CD4-positive, alpha-beta T cell treated with Interleukin-1 beta for 1 hour (primary cell): ENCODE measurements at places on chromosomes 1 and 21.
A peak's percentile ranks its signal among the peaks of the same experiment; 100 is the strongest.

- no peak for DNase-seq
Measured at GRCh38 chr1:24762133-24762676, 17.0 kb downstream of the CLIC4 start.

DNA sequence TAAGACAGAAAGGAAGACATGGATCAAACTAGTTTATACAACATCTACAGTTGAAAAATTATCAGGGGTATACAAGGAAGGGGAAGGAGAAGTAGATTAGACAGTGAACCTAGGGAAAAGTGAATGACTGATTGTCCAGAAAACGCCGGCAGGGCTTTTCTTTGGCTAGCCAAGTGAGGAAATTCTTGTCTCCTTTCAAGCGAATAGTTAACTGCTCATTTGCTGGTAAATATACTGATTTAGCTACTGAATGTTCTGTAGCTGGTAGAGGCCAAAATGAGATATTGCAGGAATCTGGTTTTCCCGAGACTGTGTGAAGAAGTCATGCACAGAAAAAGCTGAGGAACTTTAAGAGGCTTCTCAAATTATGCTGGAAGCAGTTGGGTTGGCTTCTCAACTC lies 128.5 kb upstream of the ZNHIT6 start:
- DNase-seq = no peak

DNA sequence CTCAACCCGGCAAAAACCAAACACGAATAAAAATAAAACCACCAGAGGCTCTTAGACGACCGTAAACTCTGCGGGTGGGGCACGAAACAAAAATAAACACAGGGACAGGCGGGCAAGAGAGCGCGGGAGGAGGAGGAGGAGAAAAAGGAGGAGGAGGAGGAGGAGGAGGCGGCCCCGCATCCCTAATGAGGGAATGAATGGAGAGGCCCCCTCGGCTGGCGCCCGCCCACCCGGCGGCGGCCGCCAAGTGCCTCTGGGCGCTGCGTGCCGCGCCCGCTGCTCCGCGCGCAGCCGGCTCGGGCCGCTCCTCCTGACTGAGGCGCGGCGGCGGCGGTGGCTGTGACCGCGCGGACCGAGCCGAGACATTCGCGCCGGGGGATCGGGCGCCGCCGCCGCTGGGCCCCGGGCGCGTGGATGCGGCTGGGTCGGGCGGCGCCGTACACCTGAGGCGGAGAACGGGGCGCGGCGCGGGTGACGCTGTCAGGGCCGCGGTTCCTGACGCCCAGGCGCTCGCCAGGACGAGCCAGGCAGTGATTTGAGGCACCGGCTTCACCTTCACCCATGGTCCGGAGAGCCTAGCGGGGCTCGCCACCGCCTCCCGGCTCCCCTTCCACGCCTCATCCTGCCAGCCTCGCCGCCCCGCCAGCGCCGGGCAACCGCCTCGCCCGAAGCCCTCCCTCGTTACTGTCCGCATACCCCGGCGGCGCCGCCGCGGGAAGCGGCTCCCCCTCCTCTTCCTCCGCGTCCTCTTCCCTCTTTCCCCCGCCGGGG lies at the start of gene MARK1:
MARK1 (plus strand) TSS at position 229 of the 771 bp plus-strand sequence. CDS start 687 bp downstream, outside the sequence.
- no peak for DNase-seq

GRCh38 chr21:23690316-23690715 lies 1917.0 kb downstream of the MRPL39 start:
- DNase-seq = no peak

- DNase-seq = no peak
Measured at GRCh38 chr1:31503570-31503969, 72.7 kb upstream of the TINAGL1 start.

DNA sequence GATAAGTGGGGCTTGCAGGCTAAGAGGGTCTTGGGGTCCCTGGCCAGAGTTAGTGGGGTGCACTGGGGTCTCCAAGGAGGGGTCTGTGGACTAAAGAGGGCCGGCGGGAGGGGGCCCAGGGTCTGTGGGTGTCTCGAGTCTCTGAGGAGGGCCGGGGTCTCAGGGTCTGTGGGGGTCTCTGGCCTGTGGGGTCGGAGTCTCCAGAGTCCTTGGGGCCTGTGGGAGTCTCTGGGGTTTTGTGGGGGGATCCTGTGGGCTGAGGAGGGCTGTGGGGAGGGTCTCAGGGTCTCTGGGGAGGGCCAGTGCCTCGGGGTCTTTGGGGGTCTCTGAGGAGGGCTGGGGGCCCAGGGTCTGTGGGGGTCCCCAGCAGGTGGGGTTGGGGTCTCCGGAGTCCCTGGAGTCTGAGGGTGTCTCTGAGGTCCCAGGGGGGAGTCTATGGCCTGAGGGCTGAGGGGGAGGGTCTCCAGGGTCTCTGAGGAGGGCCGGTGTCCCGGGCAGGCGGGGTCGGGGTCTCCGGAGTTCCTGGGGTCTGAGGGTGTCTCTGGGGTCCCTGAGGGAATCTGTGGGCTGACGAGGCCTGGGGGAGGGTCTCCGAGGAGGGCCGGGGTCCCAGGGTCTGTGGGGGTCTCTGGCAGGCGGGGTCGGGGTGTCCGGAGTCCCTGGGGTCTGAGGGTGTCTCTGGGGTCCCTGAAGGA lies 628 bp upstream of the PLEKHM2 start:
- no peak for DNase-seq

GRCh38 chr1:85689775-85690404 lies 18.3 kb downstream of the ZNHIT6 start:
- DNase-seq = no peak

- no peak for DNase-seq
Measured at GRCh38 chr1:175731581-175731980, 11.8 kb downstream of the TNR start.

- DNase-seq = peak; percentile 59
Measured at GRCh38 chr1:11478571-11479374, at the start of gene DISP3. Gene DISP3 (plus strand): TSS chr1:11479155. CDS start chr1:11500993, 21,838 bp downstream.

DNA sequence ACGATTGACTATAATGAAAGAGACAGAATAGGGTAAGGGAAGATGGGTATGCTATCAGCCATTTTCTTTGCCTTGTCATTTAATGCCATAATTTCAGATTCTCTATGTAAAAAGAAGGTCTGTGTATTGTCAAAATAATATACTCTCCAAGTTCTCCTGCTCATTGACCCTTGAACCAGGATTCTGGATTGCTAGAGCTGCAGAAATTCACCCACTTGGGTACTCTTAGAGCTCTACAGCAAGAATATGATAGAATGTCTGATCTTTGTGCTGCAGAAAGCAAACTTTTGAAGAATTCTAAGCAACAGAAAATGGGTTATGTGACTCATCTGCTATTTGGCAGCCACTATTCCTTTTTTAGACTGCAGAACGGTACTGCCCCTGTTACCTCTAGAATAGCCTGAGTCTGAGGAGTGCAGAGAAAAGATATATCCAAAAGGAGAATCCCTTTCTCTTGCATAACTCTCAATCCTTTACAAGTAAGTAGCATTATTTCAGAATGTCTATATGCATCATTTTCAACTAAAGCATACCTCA lies 78.2 kb upstream of the TENT5C start:
- no peak for DNase-seq

DNA sequence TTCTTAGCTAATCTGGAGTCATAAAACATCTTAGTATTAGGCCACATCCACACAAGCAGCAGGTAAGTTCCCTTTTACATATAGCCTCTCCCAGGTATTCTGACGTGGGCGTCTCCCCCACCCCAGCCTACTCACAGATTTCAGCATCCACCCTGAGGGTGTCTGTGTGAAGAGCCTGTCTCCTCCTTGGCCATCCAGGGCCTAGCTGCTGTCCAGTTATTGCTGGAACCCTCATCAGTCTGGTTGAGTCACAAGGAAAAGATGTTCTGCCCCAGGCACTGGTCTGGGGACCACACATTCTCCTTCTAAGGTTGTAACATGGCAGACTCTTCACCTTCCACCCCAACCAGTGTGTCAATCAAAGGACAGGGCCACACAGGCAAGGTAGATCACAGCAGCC lies 57.6 kb downstream of the ETS2 start:
- DNase-seq = no peak

- no peak for DNase-seq
Measured at GRCh38 chr1:229991104-229991513, 75.9 kb upstream of the GALNT2 start.

GRCh38 chr1:68167211-68167610 lies 65.1 kb downstream of the WLS start:
- no peak for DNase-seq

DNA sequence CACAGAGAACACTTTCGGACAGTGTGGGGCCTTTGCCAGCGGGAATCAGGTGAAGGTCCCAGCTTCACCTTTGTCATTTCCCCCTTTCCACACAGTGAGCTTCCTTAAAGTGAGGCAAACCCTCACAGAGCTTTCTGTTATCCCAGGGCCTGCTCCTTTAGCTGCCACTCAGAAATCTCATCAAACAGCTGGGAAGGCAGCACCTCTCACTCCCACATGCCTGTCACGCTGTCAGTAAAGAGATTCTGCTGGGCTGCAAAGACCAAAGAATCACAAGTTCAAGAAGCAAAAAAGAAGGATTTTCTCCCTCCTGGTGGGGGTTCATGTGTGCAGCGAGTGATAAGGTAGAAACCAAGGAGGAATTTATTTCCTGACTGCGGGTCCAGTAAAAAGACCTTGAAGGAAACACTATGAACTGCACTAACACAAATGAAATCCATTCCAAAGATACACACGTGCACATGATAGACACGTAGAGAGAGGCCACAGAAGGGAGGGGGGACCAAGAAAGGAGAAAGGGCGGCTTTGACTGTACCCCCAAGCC lies 44.0 kb downstream of the HTR6 start:
- DNase-seq = no peak

GRCh38 chr1:31624731-31625514 lies 7.4 kb downstream of the HCRTR1 start:
- DNase-seq = no peak

GRCh38 chr1:232477728-232478127 lies 152.2 kb downstream of the SIPA1L2 start:
- DNase-seq = no peak

DNA sequence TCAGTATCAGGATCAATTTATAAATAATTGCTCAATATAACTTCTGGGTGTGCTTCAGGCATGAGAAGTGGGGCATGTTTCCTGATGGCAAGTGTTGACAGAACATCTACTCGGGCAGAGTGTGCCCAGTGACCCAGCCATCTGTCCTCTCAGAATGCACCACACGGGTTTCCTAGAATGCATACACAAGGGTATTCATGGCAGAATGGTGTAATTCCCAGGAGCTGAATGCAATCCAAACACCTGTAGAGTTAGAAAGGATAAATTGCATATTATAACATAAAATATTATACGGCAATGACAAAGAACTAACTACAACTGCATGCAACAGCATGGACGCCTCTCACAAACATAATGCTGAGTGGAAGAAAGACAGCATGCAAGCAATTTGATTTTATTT lies 391.9 kb downstream of the SIPA1L2 start:
- no peak for DNase-seq

GRCh38 chr1:118340928-118341910 lies 156.2 kb upstream of the SPAG17 start:
- no peak for DNase-seq

DNA sequence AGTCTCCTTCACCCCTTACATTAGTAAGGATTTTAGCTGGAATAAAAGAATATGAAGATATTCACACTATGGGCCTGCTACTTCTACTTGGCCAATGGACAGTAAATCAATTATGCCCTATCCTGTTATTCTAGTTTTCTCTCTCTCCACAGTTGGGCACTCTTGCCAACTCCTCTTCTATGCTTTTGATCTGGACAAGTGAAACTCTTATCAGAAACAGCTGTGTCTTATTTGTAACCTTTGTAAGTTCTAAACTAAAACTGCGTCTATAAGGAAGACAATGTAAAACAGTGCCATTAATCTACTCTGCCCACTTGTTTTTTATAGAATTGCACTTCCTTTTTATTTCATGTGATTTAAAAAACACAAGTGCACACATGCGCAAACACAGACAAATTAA lies 244.0 kb upstream of the DMRTA2 start:
- no peak for DNase-seq

DNA sequence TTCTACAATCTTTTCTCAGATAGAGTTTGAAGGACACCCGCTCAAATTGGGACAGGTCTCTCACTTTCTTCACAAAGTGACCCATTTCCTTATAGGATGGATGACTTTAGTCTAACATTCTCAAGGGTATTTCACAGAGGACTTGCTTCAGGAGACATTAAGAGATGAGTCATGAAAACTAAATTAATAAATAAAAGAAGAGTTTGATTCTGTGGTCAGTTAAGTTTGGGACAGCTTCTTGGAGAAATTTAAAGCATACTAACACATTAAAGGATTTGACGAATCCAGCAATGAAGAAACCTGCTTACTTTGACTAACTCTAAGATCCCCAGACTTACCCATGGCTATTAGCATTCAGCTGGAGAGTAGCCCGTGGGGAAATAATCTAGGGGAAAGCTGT lies 95.6 kb upstream of the RAB3GAP2 start:
- DNase-seq = no peak

DNA sequence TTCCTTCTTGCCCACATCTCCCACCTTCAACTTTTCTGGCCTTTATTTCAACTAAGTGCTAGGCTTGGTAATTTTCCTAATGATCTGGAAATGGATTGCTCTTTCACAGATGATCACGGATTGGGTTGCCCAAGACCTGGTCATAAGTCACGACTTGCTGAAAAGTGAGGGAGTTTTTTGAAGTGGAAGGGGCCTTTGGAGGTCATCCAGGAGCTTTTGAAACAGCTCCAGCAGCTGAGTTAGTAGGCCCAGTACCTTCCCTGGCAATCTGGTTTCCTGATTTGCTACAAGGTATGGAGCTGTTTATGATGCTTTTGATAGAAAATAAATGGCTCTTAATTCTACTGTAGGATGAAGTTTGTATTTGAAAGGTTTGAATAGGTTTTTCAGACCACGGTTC lies 20.4 kb downstream of the GREM2 start:
- no peak for DNase-seq

DNA sequence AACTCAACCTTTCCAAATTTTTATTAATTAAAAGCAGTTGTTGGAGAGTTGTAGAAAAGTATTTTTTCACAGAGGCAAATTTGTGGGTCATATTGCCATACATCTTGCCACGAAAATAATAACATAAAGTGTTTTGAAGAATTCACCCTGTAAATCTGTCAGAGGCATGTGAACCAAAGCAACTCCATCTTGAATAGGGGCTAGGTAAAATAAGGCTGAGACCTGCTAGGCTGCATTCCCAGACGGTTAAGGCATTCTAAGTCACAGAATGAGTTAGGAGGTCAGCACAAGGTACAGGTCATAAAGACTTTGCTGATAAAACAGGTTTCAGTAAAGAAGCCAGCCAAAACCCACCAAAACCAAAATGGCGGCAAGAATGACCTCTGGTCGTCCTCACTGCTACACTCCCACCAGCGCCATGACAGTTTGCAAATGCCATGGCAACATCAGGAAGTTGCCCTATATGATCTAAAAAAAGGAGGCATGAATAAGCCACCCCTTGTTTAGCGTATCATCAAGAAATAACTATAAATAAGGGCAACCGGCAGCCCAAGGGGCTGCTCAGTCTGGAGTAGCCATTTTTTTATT lies 4.4 kb upstream of the CNN3 start:
- no peak for DNase-seq
